NCI-H1048 (cell line): ENCODE measurements at places on chromosomes 2 and 18.

DNA sequence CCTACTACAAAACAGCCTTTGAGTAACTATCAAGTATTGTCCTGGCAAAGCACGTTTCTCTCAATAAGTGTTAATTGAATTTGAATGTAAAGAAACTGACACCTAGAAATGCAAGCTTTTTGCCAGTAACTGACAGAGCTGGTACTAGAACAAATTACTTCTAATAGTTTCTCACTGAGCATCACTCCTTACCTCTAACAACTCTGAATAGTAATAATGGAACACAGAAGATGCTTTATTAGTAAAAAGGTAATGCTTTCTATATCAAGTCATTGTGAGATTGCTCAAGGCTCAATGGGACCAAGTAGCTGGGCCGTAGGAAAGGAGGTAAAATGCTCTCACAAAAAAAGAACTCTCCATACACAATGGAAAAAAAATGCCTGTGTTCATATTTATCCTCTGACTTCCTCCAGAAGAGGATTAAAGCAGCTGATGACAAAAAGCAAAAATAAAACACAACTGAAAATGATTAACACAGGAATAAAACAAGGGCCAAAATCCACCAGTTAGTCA lies 11.8 kb downstream of the RASGRP3 start:
- DNase-seq = no peak

- DNase-seq = peak; percentile 72
Measured at GRCh38 chr2:201233192-201233811, 27.0 kb upstream of the CASP8 start.

GRCh38 chr2:19937004-19937403 lies 35.2 kb upstream of the TTC32 start:
- DNase-seq = no peak

DNA sequence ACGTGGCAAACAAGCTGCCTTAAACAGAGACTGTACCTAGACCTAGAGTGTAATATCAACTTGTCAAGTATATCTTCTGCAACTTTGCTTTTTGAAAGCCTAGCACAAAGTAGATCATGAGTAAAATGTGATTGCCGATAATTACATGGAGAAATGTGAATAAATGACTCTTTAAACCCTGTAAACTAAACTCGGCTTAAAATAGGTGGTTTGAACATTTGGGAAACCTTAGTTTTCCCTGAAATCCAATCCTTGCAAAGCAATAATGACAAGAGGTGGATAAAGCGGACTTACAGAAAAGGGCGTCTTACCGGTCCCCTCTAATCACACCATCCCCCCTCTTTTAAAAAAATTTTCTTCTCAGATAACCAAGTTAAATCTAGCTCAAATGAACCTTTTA lies 549 bp upstream of the PSMD14 start:
- no peak for DNase-seq

DNA sequence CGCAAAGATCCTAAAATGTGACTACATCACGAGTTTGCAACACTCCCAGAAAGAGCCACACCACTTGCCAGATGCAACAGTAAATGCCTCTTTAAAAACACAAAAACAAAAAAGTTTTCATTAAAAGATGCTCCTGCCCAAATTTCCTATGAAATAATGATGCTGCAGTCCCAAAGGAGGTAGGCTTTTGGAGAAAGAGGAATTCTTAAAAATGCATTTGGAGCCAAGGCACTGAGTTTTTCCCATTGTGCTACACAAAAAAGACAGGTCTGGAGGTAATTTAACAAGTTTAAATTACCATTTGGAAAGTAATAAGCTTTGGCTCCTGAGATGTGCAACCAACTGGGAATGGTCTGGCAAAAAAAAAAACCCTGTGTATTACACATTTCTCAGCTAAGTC lies 145.0 kb downstream of the PID1 start:
- DNase-seq = no peak

DNA sequence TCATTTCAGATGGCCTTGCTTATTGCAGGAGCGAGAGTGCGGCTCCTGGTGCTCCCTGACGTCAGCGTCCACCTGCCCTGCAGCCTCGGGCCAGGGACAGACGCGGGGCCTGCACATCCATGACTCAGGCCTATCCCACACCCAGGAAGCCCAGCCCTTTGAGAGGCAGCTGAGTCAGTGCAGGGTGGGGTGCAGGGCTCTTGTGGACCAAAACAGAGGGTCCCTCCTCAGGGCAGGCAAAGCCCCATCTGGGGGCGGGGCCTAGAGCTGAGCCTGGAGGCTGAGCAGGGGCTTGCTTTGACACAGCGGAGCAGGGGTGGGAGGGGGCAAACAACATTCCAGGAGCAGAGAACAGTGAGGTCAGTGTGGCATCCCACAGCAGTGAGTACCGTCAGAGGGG lies 7.7 kb upstream of the ARHGEF4 start:
- no peak for DNase-seq

- no peak for DNase-seq
Measured at GRCh38 chr2:61448229-61448628, 22.7 kb downstream of the USP34 start.
